ENCODE measurements at places on chromosomes 3 and 15. TPM values are rescaled to one million over a fixed set of nuclear protein-coding genes. Genes with fewer than 3 reads are reported as not detected.
A peak's percentile ranks its signal among the peaks of the same experiment; 100 is the strongest.

NPAP1 gene
- not detected for total RNA-seq

PIF1 gene
- total RNA-seq = 0.35 TPM

DNA sequence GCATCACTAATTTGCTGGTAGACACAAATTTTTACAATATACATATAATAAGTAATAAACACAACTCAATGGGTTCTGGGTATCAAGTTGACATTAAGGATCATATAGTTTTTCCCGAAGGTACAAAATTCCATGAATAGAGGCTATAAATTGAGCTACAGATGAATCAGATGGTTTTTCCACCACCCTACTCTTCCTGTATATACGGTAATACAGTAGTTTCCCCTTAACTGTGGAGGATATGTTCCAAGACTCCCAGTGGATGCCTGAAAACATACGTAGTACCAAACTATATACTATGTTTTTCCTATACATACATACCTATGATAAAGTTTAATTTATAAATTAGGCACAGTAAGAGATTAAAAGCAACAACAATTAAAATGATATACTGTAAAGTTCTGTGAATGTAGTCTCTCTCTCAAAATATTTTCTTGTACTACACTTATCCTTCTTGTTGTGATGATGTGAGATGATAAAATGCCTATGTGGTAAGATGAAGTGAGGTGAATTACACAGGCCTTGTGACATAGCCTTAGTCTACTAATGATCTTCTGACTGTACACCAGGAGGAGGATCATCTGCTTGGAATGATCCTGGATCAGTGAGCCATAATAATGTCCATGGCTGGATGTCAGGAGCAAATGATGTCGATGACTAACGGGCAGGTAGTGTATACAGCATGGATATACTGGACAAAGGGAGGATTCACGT lies 116.7 kb downstream of the NR1I2 start:
- DNase-seq = no peak

GRCh38 chr3:99669879-99670555 lies 31.6 kb downstream of the COL8A1 start:
- no peak for DNase-seq

DNA sequence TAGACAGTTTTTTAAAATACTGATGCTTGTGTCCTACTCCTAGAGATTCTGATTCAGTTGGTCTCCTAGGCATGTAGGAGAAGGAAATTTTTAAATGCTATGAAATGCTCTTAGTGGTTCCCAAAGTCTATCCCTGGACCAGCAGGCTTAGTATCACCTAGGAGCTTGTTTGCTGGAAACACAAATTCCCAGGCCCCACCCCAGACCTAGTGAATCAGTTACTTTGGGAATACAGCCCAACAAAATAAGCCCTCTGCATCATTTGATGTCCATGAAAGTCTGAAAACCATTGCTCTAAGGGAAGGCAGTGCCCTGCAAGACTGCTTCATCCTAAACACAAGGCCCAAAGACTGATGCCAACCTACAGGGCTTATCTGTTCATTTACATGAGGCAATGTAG lies 36.3 kb downstream of the CCNL1 start:
- DNase-seq = no peak

DNA sequence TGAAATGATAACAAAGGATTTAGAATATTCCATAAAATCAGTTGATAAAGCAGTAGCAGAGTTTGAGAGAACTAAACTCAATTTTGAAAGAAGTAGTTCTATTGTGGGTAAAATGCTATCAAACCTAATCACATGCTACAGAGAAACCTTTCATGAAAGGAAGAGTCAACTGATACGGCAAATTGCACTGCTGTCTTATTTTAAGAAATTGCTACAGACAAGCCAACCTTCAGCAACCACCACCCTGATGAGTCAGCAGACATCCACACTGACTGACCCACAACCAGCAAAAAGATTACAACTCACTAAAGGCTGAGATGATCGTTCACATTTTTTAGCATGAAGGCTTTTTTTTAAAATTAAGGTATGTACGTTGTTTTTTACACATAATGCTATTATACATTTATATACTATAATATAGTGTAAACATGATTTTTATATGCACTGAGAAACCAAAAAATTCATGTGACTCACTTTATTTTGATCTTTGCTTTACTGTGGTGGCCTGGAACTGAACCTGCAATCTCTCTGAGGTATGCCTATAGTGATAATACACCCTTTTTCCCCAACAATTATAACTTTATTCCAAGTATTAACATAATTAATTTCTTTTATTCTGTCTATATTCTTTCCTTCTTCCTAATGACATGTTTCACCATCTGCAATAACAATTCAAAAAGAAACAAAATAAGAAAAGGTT lies 109.9 kb downstream of the TBC1D5 start:
- DNase-seq = no peak

- DNase-seq = no peak
Measured at GRCh38 chr3:101292027-101292426, 28.3 kb downstream of the IMPG2 start.

DNA sequence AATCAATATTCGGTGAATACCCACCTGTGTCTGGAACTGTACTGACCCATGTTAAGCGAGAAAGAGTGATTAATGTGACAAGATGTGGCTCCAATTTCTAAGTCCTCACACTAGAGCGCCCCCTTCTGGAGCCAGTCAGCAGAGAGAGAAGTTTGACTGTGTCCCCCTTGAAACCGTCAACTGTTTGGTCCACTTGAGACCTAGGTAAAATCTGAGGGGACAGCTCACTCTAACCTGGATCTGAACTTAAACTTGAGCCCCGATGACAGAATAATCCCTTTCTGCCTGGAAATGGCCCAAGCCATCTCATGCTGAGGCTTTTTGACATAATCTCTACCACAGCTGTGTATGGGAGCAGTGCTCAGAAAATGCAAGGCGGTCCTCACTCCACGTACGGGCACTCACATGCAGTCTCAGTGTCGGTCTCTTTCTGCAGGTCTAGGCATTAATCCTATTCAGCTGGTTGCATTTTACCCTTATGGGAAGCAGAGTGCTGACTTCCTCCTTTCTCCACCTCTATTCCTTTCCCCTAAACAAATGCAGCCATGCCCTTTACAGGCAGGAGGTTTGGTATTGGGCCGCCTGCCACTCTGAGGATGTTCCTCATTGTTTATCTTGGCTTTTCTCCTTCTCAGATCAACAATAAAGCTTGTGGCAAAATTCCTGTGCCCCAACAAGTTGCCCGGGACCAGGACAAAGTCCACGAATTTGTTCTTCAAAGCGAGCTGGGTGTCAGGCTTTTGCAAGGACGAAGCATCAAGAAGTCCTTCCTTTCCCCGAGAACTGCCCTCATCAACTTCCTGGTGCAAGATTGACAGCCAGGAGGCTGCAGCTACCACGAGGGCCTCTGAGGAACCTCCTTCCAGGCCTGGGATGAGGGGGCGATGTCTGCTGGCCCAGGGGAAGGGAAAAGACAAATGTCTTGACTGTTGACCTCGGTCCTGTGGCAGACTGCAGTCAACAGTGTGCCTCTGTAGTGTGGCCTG lies 47.5 kb upstream of the LIMD1 start:
- DNase-seq = no peak

- no peak for DNase-seq
Measured at GRCh38 chr3:159252772-159253384, 451.0 kb downstream of the MFSD1 start.

DNA sequence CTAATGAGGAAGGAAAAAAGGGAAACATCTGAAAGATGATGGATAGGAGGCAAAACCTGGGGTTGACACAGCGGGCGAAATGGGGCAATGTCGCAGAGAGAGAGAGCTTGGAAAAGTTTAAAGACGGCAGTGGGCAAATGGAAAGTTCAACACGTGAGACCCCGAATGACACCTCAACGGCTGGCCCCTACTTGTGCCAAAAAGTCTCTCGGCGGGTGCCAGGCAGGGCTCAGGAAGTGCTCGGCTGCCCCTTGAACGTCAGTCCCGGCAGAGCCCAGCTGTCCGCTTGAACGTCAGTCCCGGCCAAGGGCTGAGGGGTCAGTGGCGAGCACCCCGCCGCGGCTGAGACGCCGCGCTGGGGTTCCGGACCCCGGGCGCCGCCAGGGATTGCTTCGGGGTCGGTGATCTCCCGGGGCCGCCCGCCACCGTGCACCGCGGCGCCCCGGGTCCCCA lies 658 bp downstream of the EOGT start:
- peak; percentile 70 for DNase-seq

SGO1 gene
- total RNA-seq = 0.59 TPM

- no peak for DNase-seq
Measured at GRCh38 chr3:31945738-31946052, 35.4 kb downstream of the OSBPL10 start.

ARPIN gene
- total RNA-seq = 10.6 TPM

DNA sequence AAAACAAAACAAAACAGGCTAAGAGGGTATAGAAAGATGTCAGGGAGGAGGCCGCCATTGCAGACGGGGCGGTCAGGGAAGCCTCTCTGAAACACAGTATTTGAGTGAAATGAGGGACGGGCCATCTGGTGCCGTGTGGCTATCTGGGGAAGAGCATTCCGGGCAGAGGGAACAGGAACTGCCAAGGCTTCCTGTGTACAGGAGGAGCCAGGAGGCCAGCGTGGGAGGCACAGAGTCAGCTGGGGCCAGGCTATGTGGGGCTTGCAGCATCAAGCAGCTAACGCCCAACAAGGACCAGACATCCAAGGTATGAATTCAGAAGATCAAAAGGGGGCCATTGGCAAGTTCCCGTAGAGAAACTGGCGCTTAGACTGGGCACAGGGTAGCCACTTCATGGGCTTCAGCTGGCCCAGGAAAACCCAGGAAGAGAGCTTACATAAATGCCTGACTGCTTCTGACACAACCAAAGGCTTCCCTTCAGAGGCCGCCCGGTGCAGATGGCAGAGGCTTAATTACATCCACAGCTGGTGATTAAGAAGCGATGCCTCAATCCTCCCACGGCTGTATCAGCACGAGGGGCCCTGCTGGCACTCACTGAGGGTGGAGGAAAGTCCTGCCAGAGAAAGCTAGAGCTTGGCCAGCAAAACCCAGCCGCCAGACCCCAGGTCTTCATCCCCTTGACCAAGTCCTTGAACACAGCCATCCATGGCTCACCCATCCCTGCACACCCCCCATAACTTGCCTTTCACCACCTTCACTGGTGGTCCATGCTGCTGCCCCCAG lies 144.9 kb downstream of the MEGF11 start:
- DNase-seq = no peak

DNA sequence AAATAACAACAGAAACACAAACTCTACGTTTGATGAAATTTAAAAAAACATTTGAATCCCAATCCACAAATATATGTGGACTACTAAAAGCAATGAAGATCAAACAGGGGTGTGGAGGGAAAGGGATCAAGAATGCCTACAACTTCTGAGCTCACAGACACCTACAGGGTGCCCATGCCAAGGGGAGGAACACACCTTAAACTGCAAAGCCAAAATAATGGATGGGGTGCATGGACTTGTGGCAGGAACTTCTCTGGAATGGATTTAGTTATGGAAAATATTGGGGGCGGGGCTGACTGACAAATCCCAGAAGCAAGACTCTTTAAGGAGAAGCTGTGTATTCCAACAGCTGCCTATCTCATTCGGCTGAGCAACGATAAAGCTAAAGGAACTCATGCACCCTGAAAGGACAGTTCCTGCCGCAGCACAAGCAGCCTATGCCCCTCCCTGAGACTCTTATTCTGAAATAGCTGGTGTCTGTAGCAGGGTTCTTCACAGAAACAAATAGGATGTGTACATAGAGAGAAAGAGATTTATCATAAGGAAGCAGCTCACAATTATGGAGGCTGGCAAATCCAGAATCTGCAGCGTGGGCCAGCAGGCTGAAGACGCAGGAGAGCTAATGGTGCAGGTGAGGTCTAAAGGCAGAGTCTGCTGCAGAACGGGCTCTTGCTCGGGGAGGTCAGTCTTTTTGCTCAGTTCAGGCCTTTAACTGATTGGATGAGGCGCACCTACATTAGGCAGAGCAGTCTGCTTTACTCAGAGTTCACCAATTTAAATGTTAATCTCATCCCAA lies 24.5 kb upstream of the PLA2G4D start:
- no peak for DNase-seq

- DNase-seq = no peak
Measured at GRCh38 chr3:43692971-43693370, 2.2 kb downstream of the ABHD5 start.
